ENCODE measurements at places on chromosomes 6 and 20. TPM values are rescaled to one million over a fixed set of nuclear protein-coding genes. Genes with fewer than 3 reads are reported as not detected.

The ID4 gene
- 0.86 TPM for total RNA-seq

The SYNCRIP gene
- 117 TPM for total RNA-seq

The CENPB gene
- total RNA-seq, result 120 TPM

The NKAPL gene
- not detected for total RNA-seq

The LGSN gene
- 2.0 TPM for total RNA-seq

The HLA-A gene
- 128 TPM for total RNA-seq

The DEFB132 gene
- not detected for total RNA-seq

The TFB1M gene
- total RNA-seq, result 7.5 TPM

The EYS gene
- total RNA-seq, result 0.02 TPM

The PKIB gene
- total RNA-seq, result 0.71 TPM

The PFDN4 gene
- total RNA-seq, result 58.9 TPM

The EFCAB8 gene
- total RNA-seq, result not detected

The CDH4 gene
- 5.8 TPM for total RNA-seq

The SNAP91 gene
- 0.32 TPM for total RNA-seq

The MEP1A gene
- not detected for total RNA-seq

The MAP1LC3A gene
- total RNA-seq, result 30.5 TPM

The FUT9 gene
- not detected for total RNA-seq

The HLA-DQA1 gene
- not detected for total RNA-seq

The CNBD2 gene
- total RNA-seq, result 6.1 TPM

The ZNF334 gene
- not detected for total RNA-seq

The L3MBTL3 gene
- 3.0 TPM for total RNA-seq

The OPRL1 gene
- 1.0 TPM for total RNA-seq

The BTN1A1 gene
- not detected for total RNA-seq

The LPIN3 gene
- 13.7 TPM for total RNA-seq

The CHD6 gene
- 5.6 TPM for total RNA-seq

The MCUR1 gene
- total RNA-seq, result 14.4 TPM

The CTAGE9 gene
- not detected for total RNA-seq

The CALHM5 gene
- 0.03 TPM for total RNA-seq

The LZTS3 gene
- 4.7 TPM for total RNA-seq

The UBE2J1 gene
- total RNA-seq, result 14.4 TPM

The LY6G6F gene
- total RNA-seq, result not detected

The FAM162B gene
- total RNA-seq, result not detected

The RFX6 gene
- not detected for total RNA-seq

The WRNIP1 gene
- 34.8 TPM for total RNA-seq

The ADGRF4 gene
- 14.2 TPM for total RNA-seq

The BPI gene
- not detected for total RNA-seq

The EGFL8 gene
- 1.8 TPM for total RNA-seq

The APOBEC2 gene
- not detected for total RNA-seq

The HCRTR2 gene
- not detected for total RNA-seq

The MOXD1 gene
- total RNA-seq, result 2.7 TPM

The LRRC73 gene
- total RNA-seq, result 0.71 TPM

The GRIK2 gene
- 0.36 TPM for total RNA-seq

The PROKR2 gene
- not detected for total RNA-seq

The SLC13A3 gene
- total RNA-seq, result not detected

The C4A gene
- 0.83 TPM for total RNA-seq

The HEY2 gene
- 0.06 TPM for total RNA-seq

The OSTM1 gene
- total RNA-seq, result 25.2 TPM

The GPLD1 gene
- total RNA-seq, result 1.1 TPM

The EYA2 gene
- 2.4 TPM for total RNA-seq

The MAPK13 gene
- 0.45 TPM for total RNA-seq

The ELOVL2 gene
- 6.9 TPM for total RNA-seq
